ENCODE measurements at places on chromosomes 6 and 20.

DNA sequence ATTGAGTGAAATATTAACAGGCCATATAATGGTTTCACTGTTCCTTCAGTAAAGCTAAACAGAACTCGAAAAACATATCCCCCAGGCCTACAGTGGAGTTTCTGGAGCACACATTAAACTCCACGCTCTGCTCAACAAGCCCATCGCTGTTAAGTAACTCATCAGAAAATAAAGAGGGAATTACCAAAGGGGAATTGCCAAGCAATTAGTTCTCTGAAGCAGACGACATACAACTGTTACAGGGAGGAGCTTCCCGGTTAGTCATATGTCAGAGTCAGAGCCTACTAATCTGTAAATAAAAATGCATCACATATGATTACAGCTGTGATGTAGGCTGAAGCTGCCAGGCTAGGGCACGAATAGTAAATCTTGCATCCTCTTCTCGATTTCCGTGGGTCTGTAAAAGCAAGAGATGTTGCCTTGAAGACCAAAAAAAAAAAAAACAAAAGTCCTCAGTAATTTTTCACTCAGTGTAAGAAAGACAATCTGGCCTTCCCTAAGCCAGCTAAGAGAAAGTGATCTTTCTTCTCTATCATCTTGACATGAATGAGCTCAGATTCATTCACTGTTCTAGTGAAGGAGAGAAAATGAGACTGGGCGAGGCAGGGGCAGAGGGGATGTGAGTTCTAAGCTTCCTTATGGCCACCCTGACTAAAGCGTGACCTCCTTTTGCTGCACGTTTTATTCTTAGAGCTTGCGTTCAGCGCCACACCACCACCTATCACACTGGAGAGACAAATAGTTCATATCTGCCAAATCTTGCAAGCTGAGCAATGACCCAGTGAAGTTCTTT, 13.8 kb downstream of the ATXN1 start:
- DNase-seq: no peak

GRCh38 chr6:150723345-150723658, 123.6 kb downstream of the PLEKHG1 start:
- DNase-seq: no peak

GRCh38 chr6:127748290-127748689, 152.6 kb downstream of the THEMIS start:
- DNase-seq: no peak

DNA sequence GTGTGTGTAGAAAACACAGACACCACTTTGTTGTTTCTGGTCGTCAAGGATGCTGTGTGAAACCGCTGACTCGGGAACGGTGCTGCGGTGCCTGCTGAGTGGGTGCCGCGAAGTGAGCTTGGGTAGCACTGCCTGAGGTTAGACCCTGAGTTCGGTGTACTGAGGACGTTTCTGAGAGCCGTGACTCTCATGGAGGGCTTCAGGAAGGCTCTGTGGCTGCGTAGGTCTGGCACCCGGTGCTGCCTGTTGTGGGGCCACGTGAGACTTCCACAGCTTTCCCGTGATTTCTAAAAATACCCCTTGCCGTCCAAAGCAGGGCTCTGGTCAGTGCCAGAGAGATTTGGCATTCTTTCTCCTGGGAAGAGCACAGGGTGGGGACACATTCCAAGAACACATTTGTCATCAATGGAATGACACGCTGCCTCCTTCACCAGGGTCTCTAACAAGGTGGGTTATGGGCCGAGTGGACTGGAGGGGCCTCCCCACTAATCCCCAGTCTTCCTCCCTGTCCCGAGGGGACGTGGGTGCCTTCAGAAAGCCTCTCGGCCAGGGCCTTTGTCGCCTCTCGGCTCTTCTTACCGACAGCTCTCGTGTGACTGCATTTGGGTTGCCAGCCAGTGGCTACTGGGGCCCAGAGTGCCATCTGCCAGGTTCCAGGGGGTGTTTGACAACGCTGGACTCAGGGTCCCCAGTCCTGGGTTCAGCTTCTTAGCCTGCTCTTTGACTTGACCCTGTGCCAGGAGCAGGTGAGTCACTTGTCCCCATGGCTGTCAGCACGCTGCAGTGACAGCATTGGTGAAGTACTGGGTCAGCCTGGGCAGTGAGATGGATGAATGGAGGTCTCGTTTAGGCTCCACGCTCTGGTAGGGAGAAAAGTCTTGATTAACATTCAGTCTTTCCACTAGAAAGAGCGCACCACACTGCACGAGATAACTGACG, 62.2 kb downstream of the SYNJ2 start:
- no peak for DNase-seq

GRCh38 chr6:136608991-136609390, 58.8 kb upstream of the MAP7 start:
- DNase-seq: no peak

DNA sequence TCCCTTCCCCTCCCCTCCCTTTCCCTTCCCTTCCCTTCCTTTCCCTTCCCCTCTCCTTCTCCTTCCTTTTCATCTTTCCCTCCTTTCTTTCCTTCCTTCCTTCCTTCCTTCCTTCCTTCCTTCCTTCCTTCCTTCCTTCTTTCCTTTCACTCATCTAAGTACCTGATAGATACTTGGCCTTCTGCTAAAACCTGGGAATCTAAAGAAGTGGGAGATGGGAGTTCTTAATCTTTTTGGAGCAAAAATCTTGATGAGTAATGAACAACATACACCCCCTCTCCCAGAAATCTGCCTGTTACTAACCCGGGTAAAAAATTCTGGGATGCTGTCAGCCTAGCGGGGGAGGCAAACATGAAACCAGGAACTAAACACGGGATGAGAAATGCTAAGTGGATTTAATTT, 100.7 kb downstream of the VEGFA start:
- no peak for DNase-seq

GRCh38 chr6:88565409-88565811, 398.0 kb downstream of the RNGTT start:
- DNase-seq: no peak
